Effector memory CD8-positive, alpha-beta T cell (primary cell): ENCODE measurements at places on chromosomes 7 and 10.

GRCh38 chr10:27526242-27526641 is 22.1 kb downstream of the RAB18 start:
- no peak for DNase-seq

DNA sequence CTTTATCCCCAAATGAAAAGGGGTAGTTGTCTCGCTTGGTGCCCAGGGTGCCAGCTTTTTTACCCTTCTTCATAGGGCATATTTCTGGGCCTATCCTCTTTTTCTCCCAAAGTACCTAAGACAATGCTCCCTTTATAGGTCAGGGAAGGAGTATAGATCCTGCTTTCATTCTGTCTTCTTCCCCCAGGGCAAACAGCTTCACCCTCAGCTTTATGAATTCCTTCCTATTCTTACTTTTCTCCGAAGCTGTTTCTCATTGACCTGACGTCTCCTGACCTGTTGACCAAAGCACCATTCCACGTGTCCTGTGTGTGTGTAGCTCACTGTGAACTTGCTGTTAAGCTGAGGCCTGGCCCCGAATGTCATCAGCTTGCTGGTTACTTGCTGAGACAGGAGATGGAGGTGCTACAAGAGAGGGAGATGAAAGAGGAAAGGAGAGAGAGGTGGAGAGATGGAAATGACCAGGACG is 48.9 kb downstream of the PYROXD2 start:
- DNase-seq = no peak

- DNase-seq = no peak
Observed at GRCh38 chr10:67794256-67794655, 43.7 kb downstream of the DNAJC12 start.

DNA sequence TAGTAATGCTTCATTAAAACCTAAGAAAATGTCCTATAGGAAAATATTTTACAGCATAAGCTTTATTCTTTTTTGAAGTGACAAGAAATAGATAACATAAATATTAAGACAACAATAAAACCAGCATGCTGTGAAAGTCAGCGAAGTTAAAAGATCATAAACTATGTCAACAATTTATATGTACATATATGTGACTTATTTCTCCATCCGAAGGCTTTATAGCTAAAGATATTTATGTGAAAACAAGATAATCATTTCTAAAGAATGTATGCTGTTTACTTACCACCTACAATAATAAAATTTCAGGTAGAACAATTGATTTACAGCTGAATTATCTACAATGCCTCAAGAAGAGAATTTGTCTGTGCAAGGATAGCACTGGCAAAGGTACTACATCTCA is 283.4 kb downstream of the CRPPA start:
- DNase-seq = no peak

GRCh38 chr10:119863951-119864565 is 8.6 kb downstream of the MCMBP start:
- no peak for DNase-seq

- no peak for DNase-seq
Observed at GRCh38 chr10:80700760-80701444, 163.2 kb downstream of the SH2D4B start.

- DNase-seq = no peak
Observed at GRCh38 chr7:50423860-50424259, 26.3 kb downstream of the FIGNL1 start.

DNA sequence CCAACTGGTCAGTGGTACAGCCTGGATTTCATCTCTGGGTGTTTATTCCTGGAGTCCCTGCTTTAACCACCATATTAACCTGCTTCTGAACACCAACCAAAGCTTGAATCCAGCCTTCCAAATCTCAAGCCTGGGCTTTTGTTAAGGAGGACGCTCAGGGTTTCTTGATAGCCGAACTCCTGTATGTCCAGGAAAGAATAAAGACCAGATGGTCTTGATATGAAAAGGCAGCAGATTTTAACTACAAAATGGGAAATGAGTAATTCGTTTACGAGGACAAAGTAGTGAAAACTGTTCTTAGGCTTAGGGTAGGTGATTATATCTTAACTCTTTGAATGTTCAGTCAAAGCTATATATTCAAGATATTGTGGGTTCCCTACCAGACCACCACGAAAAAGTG is 129.1 kb upstream of the INSYN2A start:
- no peak for DNase-seq
